ENCODE measurements at places on chromosomes 7 and 10.

DNA sequence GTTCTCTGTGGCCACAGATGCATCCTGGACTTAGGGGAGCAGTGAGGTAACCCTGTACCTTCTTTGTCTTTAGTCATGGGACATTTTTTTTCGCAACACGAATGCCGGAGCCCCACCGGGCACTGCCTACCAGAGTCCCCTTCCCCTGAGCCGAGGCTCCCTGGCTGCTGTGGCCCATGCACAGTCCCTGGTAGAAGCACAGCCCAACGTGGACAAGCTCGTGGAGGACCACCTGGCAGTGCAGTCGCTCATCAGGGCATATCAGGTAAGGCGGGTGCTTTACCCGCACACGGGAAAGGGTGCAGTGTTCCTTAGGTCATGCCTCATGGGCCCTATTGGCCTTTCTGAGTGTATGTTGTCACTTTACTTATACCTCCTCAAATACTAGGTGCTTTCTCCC is 38.8 kb downstream of the OGDH start:
- no peak overlapping the region for H3K27ac ChIP-seq
- peaks cover 44% of the 10 kb centered on the region for H3K36me3 ChIP-seq
- no peak for DNase-seq
- H3K27me3 ChIP-seq = no peaks in the 10 kb centered on the region
- peaks cover 15% of the 10 kb centered on the region for H3K4me1 ChIP-seq

DNA sequence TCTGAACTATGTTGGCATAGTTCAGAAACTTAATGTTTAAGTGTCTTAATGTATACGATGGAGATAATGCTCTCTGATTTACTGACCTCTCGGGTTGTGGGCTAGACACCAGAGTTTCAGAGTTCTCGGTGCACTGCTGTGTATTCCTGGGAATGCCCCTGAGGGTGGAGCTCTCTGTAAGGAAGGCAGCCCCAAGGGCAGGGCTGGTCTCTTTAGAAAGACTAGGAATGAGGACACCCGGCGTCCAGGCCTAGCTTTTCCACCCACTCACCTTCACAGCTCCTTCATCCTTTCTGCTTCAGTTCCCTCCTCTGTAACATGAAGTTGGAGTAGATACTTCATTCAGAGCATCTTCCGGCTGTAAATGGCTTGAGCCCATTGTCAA is 536.6 kb upstream of the GALNT17 start:
- DNase-seq = no peak
- no peaks in the 10 kb centered on the region for H3K36me3 ChIP-seq
- H3K4me3 ChIP-seq = no peak overlapping the region
- peaks cover 18% of the 10 kb centered on the region for H3K4me1 ChIP-seq
- no peaks in the 10 kb centered on the region for H3K27me3 ChIP-seq
- H3K27ac ChIP-seq = no peak overlapping the region

GRCh38 chr7:133165001-133165400 is 83.1 kb upstream of the CHCHD3 start:
- no peak for DNase-seq
- no peak overlapping the region for H3K27ac ChIP-seq
- H3K4me1 ChIP-seq = no peaks in the 10 kb centered on the region
- H3K36me3 ChIP-seq = no peaks in the 10 kb centered on the region

DNA sequence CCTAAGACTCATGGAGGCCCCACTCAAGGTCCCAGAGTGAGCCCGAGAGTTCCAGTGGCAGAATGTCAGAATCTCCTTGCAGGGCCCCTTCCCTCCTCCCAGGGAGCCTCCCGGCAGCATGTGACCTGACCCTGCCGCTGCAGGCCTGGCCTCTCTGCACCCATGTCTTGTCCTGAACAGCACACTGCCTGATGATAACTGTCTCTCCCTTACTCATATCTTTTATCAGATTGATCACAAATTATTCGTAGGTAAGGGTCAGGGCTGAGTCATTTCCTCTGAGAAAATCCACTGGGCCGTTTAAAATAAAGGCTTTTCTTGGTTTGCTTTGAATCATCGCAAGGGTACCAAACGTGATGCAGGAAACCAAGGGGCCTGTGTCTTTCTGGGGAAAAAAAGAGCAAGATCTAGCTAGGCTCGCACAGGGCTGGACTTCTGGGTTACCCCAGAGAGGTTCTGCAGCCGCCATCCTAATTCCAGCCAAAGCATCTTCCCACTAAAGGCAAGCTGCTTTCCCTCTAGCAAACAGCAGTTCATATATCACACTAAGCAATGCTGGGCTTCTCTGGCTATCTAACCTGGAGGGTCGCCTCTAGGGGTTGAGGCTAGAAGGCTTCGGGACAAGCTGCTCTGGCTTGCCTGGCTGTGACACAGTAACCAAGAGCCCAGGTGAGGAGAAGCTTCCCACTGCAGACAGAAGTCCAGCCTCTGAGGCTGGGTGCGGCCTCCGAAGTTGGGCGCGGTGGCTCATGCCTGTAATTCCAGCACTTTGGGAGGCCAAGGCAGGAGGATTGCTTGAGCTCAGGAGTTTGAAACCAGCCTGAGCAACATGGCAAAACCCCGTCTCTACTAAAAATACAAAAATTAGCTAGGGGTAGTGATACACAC is 104.9 kb downstream of the SPDYE5 start:
- no peak overlapping the region for H3K27ac ChIP-seq
- no peaks in the 10 kb centered on the region for H3K4me1 ChIP-seq
- DNase-seq = no peak
- H3K4me3 ChIP-seq = no peak overlapping the region
- no peaks in the 10 kb centered on the region for H3K36me3 ChIP-seq
- no peaks in the 10 kb centered on the region for H3K27me3 ChIP-seq

GRCh38 chr7:26419198-26419597 is 127.5 kb downstream of the SNX10 start:
- H3K27me3 ChIP-seq = no peaks in the 10 kb centered on the region
- H3K27ac ChIP-seq = no peak overlapping the region
- H3K36me3 ChIP-seq = no peaks in the 10 kb centered on the region
- H3K4me1 ChIP-seq = no peaks in the 10 kb centered on the region
- H3K4me3 ChIP-seq = no peak overlapping the region

- H3K4me1 ChIP-seq = no peaks in the 10 kb centered on the region
- H3K27me3 ChIP-seq = peaks cover 2% of the 10 kb centered on the region
- DNase-seq = no peak
- no peaks in the 10 kb centered on the region for H3K36me3 ChIP-seq
Measured at GRCh38 chr7:29381206-29382094, 182.2 kb upstream of the PRR15 start.

GRCh38 chr10:38093816-38094157 is 350 bp upstream of the ZNF37A start:
- no peak for DNase-seq
- H3K36me3 ChIP-seq = peaks cover 4% of the 10 kb centered on the region
- H3K4me3 ChIP-seq = peak overlapping the region; percentile 71
- H3K27ac ChIP-seq = peak overlapping the region; percentile 86
- H3K27me3 ChIP-seq = no peaks in the 10 kb centered on the region

DNA sequence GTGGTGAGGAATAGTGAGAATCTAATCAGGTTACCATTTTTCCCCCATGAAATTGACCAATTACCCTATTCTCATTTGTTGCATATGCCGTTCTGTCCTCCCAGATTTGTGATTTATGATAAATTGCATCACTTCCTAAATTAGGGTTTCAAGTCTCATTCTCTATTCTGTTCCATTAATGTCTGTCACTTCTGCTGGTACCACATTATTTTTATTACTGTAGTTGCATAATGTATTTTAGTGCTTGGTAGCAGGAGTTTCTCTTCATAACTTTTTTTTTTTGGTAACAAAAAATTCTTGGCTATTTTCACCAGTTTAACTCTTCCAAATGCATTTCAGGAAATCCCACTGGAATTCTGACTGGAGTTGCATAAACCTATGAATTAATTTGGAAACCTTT is 44.0 kb upstream of the FAM133B start:
- no peaks in the 10 kb centered on the region for H3K36me3 ChIP-seq
- H3K4me1 ChIP-seq = peaks cover 7% of the 10 kb centered on the region
- DNase-seq = no peak
- no peak overlapping the region for H3K4me3 ChIP-seq

DNA sequence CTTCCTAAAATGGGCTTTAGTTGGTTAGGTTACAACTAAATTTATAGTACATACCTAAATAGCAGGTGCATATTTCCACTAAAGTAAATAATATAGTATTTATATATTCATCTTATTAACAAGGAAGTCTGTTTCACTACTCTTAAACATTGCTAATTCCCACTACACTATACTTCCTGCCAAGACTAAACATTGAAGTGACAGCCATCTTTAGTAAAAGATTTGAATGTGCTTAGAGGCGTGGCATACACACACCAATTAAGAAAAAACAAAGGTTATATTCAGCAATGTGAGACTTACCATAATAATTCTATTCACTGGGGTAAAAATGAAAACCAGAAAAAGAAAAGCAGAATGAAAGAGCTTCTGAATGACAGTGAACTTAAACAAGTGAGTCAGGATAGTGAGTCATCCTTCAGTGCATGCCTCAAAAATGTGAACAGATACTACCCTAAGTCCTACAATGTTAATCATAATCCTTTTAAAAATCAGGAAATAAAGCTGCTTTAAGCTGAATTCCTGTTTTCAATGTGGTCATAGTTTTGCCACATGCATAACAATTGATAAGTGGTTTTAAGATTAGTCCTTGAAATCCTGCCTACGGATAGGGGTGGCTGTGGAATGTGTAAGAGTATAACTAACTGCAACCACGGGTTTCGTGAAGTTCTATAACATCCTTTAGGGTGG is 59.4 kb downstream of the USP6NL start:
- no peak for DNase-seq
- H3K4me1 ChIP-seq = no peaks in the 10 kb centered on the region
- H3K27ac ChIP-seq = no peak overlapping the region
- no peaks in the 10 kb centered on the region for H3K36me3 ChIP-seq

DNA sequence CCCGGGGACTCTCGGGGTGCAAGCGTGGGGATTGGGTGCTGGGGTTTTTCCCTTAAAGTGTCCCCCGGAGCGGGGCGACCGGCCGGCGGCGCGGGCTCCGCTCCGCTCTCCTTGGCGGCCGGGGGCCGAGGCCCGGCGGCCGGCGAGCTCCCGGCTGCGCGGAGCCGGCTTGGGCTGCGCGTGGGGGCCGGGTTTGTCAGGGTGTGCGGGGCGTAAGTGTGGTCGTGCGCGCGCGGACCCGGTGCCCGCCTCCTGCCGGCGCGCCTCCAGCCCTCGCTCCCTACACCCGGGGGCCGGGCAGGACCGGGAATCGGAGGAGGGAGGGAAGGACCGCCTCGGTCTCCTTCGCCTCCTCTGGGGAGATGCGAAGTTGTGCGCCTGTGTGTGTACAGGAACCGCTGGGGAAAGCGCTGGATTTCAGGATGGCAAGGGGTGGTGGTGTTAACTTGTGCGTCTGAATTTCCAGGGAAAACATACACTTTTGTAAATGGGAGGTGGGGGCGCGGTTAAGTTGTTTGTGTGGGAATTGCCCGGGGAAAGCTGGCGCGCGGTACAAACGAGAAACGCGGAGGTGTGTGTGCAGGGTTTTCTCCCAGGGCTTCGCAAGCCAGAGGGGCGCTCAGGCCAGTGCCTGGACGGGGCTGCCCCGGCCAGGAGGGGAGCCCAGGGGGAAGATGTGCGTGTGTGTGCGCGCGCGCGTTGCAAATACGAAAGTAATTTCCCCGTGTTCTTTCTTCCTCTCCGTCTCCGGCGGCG is 737 bp downstream of the ZMIZ1 start:
- peak overlapping the region; percentile 85 for H3K27ac ChIP-seq
- H3K4me3 ChIP-seq = peak overlapping the region; percentile 87
- no peak for DNase-seq
- no peaks in the 10 kb centered on the region for H3K27me3 ChIP-seq
- no peaks in the 10 kb centered on the region for H3K36me3 ChIP-seq

DNA sequence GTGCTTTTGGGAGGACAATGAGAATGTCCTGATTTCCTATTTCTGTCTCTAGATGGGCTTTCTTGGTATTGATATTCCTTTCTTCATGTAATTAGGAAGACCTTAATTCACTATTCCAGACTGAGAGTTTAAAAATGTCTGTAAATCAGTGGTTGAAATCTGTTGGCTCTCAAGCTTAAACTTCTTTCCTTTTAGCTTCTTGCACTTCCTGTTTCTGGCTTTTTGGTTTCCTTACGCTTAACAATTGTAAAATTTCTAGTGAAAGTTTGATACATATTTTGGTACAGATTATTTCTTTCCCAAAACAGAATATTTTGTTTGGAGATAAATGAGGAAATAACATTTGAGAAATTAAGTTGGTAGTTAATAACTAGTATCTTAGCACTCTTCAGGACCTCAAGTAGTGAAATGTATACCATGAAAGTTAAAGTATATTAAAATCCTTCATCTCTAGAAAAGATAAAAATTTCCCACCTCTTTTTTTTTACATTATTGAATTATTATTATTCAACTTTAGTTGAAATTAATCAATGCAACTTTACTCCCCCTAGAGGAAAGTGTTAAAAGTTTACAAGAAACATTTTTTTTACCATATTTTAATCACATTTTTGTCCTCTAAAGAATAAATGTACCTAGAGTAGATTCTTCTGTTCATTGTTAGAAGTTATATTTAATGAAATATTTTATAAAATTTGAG is 137.2 kb downstream of the PHTF2 start:
- H3K36me3 ChIP-seq = no peaks in the 10 kb centered on the region
- no peak overlapping the region for H3K4me3 ChIP-seq
- no peaks in the 10 kb centered on the region for H3K27me3 ChIP-seq

- no peak overlapping the region for H3K27ac ChIP-seq
- no peaks in the 10 kb centered on the region for H3K27me3 ChIP-seq
- H3K4me3 ChIP-seq = no peak overlapping the region
- H3K36me3 ChIP-seq = no peaks in the 10 kb centered on the region
Measured at GRCh38 chr10:67296926-67297325, 371.1 kb downstream of the LRRTM3 start.

GRCh38 chr7:133230591-133231194 is 22.2 kb upstream of the EXOC4 start:
- H3K4me1 ChIP-seq = no peaks in the 10 kb centered on the region
- no peak overlapping the region for H3K27ac ChIP-seq
- DNase-seq = no peak
- H3K27me3 ChIP-seq = no peaks in the 10 kb centered on the region
- H3K4me3 ChIP-seq = no peak overlapping the region

Measured in tibial nerve (tissue), 4 donors.